ENCODE measurements at places on chromosomes 1 and 21.

DNA sequence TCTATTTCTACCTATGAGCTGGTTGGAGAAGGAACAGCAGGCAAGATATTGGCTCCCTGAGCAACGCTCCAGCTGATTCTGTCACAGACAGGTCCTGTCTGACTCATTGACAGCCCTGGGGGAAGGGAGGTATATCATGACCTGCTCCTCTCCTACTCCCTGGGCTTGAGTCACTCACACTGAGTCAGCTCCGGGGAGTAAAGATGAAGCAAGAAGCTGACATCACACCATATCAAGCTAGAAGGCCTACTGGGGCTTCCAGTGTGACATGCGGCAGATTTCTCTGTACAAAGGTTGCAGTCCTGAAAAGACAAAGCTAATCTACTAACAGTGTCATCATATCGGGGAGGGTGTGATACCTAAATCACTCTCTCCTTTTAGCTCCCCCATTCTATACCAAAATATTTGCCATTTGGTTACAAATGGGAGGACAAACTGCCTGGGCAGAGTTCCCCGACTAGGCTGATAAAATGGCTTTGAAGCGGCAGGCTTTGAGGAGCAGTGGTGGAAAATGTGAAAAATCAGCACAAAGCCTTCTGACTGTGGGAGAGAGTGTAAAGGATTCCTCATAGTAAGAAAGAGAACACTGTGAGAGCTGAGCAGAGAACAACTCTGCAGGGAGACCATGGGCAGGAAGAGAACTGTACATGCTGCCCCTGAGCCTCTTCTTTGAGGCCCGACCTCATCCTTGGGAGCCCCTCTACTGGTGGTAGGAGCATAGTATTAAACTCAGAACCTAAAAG is 15.5 kb downstream of the PI4KB start:
- no peak for DNase-seq

- DNase-seq = no peak
Measured at GRCh38 chr1:27343639-27344025, 1.8 kb downstream of the SYTL1 start.

DNA sequence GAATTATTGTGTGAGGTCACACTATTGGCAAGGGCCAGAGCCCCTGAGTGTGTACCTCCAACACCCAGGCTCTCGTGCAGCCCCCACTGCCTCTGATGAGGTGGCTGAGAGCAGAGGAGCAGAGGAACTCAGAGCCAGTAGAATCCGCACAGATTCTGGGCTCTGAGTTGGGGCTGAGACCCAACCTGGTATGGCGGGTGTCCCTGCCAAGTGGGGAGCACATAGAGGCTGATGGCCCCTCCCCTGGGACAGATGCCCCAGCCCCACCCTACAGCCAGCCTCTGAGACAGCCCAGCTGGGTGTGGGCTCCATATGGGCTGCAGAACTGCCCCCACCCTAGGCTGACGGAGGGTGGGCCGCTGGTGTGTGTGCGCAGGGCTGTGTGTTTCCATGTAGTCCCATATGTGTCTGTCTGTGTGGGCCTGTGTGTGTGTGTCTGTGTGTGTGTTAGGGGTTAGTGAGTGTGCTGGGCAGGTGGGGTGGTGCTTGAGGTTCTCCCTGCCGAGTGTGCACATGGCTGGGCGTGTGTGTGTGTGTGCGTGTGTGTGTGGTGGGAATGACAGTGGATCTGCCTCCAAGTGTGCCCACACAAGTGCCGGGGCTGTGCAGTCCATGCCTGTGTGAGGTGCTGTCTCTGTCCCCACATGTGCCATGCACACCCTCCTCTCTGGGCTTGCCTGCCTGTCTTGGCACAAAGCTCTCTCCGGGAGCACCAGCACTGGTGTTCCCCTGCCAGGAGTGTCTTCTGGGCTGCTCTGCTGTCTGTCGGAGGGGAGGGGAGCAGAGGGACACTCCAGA is 24.4 kb downstream of the FOXO6 start:
- no peak for DNase-seq

- DNase-seq = no peak
Measured at GRCh38 chr1:177035586-177035985, 128.9 kb downstream of the ASTN1 start.

DNA sequence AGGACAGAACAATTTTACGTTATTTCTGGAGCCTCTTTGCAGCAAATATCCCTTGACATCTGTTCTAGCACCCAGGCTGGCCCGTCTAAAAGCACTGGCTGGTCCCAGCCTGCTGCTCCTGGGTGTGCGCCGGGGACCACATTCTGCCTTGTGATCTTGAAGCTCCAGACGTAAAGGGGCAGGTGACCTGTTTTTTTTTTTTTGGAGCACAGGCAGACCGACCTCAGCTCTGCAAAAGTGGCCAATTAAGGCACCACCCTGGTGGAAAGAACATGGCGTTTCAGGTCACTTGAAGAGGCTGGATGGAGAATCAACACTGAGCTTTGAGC is 13.8 kb upstream of the CAMTA1 start:
- DNase-seq = no peak

GRCh38 chr1:23483321-23484252 is at the start of gene ASAP3:
Gene ASAP3, minus strand, starts transcription at chr1:23484179. Its CDS starts 46 bp downstream, at chr1:23484133.
- DNase-seq = no peak

- no peak for DNase-seq
Measured at GRCh38 chr1:232789651-232790050, 15.6 kb upstream of the MAP10 start.

DNA sequence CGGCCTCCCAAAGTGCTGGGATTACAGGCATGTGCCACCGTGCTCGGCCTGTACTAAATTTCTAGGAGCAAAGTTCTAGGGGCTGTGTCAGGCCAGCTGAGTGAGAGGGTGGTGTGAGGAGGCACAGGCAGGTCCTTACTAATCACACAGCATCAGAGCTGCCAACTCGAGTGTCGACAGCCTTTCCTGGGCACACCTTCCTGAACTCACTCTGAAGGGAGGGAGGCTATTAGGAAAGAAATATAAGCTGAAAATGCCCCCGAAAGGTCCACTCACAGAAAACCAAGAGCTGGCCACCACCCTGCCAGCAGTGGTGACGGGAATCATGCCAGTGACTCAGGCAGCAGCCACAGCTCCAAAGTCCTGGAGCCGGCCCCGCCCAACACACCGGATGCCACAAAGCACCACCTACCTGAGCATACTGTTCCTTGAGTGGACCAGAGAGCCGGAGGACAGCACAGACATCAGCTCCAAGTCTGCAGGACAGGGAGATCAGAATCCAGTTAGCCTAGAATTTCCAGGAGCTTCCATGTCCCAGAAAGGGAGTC is 4.5 kb downstream of the PMVK start:
- DNase-seq = no peak

DNA sequence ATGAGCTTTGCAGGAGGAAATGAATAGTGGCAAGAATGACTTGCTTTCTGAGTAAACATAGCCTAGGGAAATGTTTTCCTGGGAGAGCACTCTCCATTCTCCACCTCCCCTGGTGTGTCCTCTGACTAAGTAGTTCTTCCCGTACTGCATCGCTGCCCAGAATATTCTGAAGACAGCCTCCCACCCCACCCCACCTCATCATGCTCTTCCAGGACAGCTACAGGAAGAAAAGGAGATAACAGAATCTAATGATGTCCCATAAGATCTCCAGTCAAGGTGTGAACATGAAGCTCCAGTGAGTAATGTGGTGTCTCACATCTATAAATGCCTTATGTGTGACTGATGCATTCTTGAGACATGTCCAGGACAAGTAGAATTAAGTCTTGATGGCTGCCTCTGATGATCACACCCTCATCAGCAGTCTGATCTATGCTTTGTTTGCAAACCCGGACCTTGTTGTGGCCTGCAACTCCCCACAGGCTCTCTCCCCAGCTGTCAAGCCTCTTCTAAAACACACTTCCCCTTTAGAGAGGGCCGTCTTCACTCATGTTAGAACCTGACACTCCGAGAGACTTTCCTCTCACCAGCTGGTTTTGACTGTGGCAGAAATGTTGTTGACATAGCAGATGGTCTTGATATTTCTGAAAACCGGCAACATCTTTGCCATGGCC is 183.0 kb downstream of the CYYR1 start:
- DNase-seq = no peak

- no peak for DNase-seq
Measured at GRCh38 chr1:22494144-22494543, 42.5 kb downstream of the ZBTB40 start.

DNA sequence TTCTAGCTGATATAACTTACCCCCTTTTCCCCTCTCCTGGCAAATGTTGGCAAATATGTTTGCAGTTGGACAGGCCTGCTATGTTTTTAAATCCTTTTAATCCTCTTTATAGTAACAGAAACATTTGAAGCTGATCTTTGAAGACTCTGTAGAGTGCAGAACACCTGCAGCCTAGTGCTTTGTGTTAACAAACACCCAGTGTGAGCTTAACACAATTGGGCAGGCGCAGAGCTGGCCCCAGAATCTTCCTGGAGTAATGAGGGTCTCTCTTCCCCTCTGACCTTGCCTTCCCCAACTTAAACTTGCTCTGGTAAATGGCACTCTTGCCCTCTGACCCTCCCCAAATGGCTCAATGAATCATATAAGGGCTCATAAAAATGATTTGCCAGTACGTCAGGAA is 247.9 kb upstream of the LYPLAL1 start:
- DNase-seq = no peak

DNA sequence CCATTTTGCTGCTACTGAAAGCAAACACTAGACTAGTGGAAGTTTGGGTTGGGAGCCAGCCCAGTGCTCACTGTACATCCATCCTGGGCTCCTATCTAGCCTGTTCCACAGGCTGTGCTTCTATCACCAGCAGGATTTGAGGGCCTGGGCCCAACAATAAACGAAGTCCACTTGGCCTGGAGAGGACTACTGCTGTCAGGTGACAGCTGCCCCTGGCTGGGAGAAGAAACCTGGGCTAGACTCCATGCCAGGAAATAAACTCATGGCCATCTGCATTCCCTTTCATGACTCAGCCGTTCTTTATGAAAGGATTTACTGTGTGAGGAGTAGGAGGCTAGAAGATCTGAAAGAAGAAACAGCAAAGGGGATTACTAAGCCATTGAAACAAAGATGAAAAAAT is 35.5 kb downstream of the COLGALT2 start:
- DNase-seq = no peak

DNA sequence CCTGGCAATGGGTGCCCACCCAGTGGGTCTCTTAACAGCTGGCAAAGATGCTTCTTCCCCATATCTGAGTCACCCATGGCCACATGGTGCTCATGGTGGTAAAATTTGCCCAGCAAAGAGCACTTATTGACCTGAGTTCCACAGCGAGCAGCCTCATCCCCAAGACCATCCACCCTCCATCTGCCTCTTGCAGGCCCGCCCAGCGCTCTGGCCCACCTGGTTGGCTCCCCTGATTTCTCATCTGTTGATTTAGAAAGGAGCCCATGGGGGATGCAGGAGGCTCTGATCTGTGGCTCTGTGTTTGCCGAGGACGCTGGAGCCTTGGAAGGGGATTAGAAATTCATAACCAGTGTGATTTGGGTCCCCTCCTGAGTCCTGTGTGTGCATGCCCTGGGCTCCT is 657.5 kb downstream of the PTPRU start:
- DNase-seq = no peak

DNA sequence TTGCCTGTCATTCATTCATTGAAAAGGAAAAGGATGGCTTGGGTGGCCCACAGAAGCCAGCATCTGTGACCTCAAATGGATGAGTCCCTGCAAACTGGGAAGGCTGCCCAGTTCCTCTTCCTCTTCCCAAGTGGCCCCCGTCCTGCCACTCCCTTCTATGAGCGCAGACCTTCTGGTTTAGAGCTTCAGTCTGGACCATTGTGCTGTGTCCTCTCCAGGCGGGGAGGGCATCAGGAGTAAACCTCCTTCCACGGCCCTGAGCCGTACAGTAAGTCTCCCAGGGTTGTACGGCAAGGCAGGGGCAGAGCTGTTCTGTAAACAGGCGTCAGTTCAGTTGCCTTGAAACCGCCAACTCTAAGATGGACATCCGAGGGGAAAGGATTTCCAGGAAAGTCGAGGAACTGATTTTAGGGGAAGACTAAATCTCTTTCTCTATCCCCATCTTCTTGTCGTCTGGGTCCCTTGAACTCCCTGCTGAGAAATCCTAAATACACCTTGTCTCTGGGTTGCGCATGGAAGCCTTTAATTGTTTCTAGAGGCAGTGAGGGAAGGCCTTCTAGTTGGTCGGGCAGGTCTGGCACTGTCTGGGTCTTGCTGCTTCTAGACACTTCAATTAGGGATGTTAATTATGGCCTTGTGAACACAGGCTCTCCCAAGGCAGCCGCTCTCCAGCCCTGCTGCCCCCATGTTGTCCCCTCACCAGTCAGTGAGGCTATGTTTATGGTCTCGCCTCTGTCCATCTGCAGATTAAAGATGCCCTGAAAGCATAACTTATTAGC is 22.1 kb downstream of the SOX13 start:
- DNase-seq = no peak

- no peak for DNase-seq
Measured at GRCh38 chr1:35808450-35809113, 766 bp downstream of the AGO4 start.

- no peak for DNase-seq
Measured at GRCh38 chr1:37862330-37862729, 2.9 kb upstream of the MTF1 start.

DNA sequence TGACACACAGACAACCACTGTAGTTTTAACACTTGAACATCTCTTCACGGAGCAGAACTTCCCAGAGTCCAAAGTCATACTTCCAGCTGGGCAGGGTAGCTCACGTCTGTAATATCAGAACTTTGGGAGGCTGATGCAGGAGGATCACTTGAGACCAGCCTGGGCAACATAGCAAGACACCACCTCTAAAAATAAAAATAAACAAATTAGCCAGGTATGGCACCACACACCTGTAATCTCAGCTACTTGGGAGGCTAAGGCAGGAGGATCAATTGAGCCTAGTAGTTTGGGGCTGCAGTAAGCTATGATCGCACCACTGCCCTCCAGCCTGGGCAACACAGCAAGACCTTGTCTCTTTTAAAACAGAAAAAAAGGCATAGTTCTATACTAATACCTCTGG is 24.3 kb upstream of the EFHD2 start:
- DNase-seq = no peak

- no peak for DNase-seq
Measured at GRCh38 chr1:205650241-205650640, 18.4 kb upstream of the ELK4 start.

GRCh38 chr1:27624467-27625178 is 10.4 kb downstream of the FGR start:
- no peak for DNase-seq

DNA sequence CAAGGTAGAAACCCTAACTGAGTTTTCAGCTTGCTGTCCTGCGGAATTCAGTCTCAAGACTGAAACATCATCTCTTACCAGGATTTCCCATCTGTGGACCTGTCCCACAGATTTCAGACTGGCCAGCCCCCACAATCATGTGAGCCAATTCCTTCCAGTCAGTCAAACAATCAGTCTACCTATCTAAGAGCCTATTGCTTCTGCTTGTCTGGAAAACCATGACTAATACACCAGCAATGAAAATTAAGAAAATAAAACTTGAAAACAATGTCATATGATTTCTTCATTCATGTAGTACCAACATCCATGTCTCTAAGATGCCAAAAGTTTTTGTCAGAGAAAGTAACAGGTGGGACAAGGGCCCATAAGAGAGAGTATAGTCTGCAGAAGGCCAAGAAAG is 57.6 kb upstream of the CRB1 start:
- DNase-seq = no peak

- DNase-seq = no peak
Measured at GRCh38 chr1:151867765-151868411, 14.4 kb upstream of the THEM5 start.
